Myocyte (in vitro differentiated cells): ENCODE measurements at places on chromosomes 16 and 17.
A peak's percentile ranks its signal among the peaks of the same experiment; 100 is the strongest.

GRCh38 chr16:85527767-85528297 lies 85.3 kb upstream of the GSE1 start:
- no peak for DNase-seq

- DNase-seq = peak; percentile 74
Observed at GRCh38 chr16:27977966-27978365, 85.5 kb downstream of the GSG1L start.

DNA sequence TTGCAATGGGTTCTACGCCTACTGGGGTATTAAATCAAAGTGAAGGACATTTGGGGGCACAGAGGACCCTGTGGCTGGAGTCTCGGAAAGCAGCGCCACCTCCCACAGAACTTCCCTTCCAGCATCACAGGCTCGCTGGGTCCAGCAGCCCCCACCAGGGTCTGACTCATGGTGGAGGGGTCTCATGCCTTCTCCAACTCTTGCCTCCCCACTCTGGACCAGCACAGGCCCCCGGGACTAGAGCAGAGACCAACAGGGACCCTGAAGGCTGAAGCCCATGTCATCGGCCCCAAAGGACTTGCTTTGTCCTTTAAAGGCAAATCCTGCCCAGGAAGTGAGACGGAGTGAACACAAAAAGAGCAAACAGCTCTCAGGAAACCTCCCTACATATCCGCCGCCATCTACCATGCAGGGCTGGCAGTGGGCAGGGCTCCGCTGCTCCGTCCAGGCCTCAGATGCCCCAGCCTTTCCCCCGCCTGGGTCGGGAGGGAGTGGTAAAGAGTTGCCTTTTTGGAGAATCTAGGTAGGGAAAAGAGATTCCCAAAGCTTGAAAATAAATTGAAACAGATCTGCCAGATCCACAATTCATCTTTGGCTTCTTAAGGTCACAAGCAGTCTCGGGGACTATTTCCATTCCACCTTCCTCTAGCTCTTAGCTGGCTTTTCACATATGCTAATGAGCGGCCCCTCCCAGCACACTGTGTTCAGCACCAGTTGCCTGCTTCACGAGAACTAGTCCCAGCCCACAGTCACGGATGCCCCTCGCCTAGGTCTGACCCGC lies 2.1 kb upstream of the GPRC5C start:
- DNase-seq = no peak

DNA sequence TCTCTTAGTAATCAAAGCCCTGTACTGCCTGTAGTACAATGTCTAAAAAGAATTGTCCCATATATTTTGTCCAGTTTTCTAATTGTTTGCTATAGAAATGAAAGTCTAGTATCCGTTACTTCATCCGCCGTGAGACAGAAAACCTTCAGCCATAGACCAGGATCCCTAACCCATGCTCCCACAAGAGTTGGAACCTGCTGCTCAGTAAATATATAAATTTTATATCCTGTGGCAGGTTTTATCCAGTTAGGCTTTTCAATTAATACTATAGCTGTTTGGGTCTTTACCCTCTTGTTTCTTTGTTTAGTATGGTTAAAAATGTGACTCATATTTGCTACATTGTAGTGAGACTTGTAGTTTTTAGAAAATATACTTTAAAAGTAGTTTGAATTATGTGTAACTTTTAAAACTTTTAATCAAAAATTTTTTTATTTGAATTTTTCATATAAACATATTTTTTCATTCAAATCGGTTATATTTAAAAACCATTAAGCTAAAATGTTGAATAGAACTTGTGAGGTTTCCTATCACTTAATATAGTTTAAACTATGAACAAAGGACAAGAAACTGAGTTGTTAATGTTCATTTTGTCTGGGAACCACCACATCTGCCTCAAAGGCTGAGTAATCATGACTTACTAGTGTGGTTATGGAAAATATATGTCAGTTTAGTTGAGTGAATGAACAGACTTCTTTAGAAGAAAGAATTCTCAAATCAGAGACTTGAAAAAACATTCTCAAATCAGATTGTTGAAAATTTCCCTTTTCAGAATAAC lies 54.8 kb downstream of the VMP1 start:
- peak; percentile 26 for DNase-seq
